ENCODE measurements at places on chromosomes 4 and X.

DNA sequence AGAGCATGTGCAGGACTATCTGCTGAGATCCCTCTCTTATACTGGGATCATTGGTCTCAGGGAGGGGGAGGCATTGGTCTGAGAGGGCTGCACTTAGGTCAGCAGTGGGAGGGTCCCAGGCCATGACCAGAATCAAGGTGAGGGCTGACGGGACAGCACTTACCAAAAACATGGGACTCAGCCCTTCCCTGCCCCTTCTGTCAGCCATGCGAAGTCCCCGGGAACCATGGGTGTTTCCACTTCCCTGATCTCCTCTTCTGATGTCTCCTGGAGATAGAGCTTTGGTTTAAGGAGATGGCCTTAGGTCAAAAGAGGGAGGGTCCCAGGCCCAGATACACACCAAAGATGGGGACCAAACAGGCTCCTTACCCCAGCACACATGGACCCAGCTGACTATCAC lies 12.9 kb upstream of the HSFX1 start:
- no peak for DNase-seq

DNA sequence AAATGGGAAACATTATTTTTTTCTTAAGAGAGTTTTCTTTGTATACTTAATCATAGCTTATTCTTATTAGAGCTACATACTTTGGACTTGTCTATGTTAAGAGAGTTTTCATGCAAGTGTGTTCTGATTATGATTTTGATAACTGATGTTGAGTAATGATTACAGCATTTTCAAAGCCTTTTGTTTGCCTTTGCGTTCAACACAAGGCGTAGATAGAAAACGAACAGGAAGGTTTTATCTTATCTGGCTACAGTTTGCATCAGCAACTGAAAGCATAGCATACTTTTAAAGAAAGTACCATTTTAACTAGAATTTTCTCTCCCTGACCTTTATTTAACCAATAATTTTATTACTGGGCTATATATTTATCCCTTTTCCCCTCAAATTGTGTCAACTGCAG lies 51.6 kb upstream of the PDLIM5 start:
- DNase-seq = no peak

GRCh38 chr4:11228530-11228929 lies 200.2 kb downstream of the HS3ST1 start:
- DNase-seq = no peak

DNA sequence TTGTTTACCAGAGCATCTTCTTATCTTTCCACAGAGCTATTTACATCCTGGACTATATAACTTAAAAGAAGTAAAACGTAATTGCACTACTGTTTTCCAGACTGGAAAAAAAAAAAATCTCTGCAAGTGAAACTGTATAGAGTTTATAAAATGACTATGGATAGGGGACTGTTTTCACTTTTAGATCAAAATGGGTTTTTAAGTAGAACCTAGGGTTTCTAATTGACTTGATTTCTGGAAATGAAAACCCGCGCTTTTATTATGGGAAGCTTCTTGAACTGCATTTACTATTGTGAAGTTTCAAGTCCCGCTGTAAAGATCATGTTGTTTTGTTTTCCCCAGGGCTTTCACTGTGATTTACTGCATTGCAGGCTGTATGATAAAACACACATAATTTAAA lies 162.7 kb downstream of the STIM2 start:
- DNase-seq = no peak

- DNase-seq = no peak
These were observed 491.9 kb downstream of the MID1IP1 start for GRCh38 chrX:39293203-39293602.

DNA sequence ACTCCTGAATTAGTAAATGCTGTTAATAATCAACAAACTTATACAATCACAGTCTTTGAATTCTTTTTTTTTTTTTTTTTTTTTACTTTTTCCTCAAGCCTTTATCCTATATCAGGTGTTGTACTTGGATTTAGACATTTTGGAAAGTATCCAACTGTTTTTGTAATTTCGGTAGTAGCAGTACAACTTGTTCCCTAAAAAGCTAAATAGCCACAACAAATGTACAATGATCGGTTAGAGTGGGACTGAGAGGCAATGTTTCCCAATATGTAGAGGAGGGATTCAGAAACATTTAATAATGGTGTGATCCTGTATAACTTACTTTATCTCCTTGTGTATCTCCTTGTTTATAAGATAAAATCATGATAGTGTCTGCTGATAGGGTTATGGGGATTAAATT lies 343.1 kb downstream of the GRID2 start:
- no peak for DNase-seq

DNA sequence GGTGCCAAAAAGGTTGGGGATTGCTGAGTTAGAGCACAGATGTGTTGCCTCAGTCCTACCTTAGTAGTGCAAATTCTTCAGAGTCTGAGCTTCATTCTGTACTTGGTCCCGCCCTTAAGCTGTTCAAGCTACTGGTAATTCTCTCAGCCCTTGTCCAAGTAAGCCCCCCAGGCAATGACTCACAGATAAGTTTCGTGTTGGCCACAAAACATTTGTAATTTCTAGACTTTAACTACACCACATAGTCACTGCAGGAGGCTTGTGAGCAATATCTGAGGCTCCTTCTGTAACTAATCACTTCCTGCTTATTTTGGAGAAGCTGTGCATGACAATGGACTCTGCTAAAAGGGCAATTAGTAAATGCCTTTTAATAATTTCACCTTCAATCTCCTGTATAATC lies 1420.5 kb downstream of the PCDH7 start:
- no peak for DNase-seq

- no peak for DNase-seq
These were observed 171.2 kb upstream of the NDP start for GRCh38 chrX:44144177-44144945.
